GM12878 (cell line): ENCODE measurements at places on chromosomes 13 and 19.

DNA sequence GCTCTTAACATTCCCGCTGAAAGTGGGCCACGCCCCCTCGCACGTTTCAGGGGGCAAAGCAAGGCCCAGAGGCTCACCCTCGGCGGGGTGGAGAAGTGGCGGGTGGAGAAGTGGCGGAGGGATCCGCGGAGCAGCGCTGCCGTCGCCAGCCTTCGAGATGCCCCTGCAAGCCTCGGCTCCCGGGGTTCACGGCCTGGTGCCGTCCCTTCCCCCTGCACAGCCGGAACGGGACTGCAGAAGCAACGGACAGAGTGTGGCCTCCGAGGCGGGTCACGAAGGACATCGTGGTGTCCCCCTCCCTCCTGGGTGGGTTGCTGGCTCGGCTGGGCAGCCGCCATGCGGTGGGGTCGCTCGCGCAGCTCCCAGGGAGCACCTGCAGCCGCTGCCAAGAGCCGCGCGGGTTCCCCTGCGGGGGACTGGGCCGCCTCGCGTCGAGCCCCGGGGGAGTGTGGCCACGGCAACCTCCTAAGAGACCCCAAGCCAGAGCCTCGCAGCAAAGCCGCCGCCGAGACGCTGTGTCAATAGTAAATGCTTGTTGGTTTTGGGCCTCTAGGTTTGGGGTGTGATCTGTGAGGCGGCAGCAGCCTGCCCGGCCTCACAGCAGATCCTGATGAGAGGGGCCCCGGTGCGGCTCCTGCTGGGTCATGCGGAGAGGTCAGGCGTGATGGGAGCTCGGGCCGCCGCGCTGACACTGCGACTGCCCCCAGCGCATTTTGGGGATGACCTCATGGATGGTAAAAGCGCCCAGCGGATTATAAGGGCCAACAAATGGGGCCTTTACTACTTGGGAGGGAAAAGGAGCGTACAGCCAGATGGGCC, 5.5 kb downstream of the TPGS1 start:
- DNase-seq, result no peak

DNA sequence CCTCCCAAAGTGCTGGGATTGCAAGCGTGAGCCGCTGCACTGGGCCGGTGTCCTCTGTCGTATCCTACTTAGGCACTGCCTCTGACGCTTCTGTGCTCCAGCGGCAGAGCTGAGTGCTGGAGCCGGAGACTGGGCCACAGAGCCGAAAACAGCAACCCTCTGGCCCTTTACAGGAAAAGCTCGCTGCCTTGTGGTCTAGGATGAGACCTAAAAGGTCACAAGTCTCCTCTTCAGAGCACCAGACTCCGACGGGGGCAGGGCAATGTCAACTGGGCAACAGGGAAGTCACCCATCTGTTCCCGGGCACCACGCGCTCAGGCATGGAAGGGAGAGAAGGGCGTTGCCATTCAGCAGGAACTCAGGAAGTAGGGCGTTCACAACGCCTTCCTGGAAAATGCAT, 91.7 kb downstream of the GADD45B start:
- DNase-seq, result no peak

GRCh38 chr13:30376426-30377311, 45.6 kb upstream of the UBE2L5 start:
- peak; percentile 49 for DNase-seq

DNA sequence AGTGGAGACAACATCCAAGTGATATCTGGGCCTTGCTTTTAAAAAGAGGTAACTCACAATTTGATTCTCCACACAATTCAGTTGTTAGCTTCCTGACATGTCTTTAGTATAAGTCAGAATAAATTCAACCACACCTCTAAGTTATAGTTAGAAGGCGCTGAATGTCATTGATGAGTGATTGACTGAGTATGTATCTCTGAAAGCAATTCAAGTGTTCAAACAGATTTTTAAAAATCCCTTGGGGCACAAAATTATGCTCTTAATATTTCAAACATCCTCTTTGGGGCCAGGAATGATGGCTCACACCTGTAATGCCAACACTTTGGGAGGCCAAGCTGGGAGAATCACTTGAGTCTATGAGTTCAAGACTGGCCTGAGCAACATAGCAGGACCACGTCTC, 137.0 kb upstream of the PRR20A start:
- DNase-seq, result no peak

DNA sequence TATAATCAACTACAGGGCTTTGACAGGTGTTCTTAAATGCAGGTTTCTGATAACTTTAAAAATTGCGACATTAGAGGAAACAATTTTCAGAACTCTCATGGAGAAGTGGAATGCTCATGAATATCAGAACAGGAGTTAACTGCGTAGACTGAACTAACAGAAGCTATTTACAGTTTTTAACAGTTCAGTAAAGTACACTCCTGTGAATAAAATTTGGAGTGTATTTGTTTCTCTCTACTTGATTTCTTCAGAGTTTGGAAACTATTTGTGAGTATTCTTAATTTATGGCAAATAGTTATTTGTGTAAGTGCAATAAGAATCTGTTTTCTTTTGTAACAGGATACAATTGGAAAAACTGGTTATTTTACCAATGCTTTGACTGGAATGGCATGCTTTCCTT, 114.4 kb downstream of the TNFRSF19 start:
- no peak for DNase-seq

DNA sequence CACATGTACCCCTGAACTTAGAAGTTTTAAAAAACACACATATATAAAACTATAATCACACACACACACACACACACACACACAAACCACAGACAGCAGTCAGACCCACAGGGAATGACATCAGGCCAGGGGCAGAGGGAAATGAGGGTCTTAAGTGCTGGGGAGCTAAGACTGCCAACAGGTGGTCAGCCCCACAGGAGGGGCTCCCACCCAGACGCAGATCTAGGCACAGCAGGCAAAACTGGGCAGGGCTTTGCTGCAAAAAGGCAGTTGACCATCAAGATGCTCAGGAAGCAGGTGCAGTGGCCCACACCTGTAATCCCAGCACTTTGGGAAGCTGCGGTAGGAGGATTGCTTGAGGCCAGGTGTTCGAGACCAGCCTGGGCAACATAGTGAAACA, 121.0 kb upstream of the LSM14A start:
- DNase-seq, result no peak

GRCh38 chr13:50914848-50915247, 5.3 kb downstream of the RNASEH2B start:
- no peak for DNase-seq

DNA sequence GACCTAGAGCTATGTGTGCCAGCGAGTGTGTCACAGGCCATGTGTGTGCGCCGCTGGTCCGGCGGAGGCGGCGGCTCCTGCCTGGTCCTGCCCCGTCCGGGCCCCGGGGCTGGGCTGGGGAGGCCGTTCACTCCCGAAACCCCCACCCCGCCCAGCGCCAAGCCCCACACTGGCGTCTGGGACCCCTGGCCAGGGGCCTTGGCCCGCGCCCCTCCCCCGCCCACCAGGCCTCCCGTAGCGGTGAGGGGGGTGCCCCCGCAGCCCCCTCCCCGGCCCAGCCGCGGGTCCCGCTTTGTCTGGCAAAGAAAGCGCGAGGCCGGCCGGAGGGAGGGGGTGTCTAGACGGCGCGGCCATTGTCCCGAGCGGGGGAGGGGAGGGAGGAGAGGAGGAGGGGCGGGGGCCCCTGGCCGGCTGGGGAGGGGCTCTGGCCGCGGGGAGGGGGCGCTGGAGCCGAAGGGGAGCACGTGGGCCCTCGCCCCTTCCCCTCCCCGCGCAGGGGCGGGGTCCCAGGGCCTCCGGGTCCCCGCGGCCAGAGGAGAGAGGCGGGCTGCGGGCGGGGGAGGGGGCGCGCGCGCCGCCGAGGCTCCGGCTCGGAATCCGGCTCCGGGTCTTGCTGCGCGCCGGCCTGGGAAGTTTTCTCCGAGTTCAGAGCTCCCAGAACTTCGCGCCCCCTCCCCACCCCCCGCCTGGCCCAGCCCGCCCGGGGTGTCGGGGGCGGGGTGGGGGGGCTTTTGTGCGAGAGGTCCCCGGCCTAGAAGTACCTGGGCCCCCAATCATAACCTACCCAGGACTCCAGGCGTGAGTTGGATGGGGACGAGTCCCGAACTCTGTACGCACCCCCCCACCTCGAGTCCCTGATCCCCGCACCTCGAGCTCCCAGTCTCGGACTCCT, 888 bp downstream of the NOTCH3 start:
- DNase-seq, result no peak

- DNase-seq, result no peak
Observed at GRCh38 chr19:29119590-29119989, 93.4 kb downstream of the UQCRFS1 start.

DNA sequence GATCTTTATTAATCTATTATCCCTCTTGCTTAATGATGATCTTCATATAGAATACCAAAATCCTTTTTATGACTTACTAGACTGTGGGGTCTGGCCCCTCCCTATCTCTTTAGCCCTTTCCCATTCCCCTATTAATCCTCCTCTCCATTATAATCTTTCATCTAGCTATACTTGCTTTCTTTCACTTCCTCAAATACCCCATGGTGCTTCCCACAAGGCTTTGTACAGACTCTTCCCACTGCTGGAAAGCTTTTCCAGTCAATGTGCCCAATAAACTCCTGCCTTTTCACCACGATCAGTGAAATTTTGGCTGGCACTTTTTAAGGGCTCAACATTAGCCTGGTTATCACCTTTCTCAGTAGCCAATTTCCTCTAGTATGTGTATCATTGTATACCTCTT, 3.2 kb upstream of the EBPL start:
- no peak for DNase-seq

DNA sequence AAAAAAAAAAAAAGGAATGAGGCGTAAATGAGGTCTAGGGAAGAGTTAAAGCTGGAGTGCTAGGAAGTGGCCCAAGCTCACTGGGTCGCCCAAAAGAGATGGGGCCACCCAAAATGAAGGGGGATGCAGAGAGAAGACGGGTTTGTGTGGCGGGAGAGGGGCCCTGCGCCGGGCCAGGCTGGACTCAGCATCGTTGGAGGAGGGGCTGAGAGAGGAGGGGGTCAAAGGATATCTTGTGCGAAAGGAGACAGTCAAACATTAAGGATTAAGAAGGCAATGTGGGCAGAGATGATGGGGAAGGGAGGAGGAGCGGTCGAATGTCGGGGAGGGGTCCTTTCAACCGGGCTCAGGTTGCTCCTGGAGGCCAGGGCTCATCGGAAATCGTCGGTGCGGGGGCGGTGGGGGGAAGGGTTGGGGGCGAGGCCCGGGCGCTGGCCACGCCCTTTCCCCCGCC, 825 bp upstream of the CARM1 start:
- DNase-seq, result no peak

DNA sequence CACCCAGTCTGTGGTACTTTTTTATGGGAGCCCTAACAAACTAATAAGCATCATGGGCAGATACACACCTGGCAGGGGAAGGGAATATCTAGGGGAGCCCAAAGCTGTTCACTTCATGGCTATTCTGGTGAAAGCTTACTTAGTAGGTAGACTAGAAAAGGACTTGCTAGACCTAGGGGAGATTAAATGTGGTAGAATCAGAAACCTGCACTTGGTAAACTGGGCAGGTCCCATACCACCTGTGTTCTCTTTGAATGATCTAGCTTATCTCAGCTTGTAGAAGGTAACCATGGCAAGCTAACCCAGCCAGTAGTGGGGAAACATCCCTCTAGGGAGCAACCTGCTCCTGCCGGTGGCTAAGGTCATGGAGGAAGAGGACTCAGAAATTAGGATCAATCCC, 113.9 kb upstream of the TMTC4 start:
- no peak for DNase-seq

DNA sequence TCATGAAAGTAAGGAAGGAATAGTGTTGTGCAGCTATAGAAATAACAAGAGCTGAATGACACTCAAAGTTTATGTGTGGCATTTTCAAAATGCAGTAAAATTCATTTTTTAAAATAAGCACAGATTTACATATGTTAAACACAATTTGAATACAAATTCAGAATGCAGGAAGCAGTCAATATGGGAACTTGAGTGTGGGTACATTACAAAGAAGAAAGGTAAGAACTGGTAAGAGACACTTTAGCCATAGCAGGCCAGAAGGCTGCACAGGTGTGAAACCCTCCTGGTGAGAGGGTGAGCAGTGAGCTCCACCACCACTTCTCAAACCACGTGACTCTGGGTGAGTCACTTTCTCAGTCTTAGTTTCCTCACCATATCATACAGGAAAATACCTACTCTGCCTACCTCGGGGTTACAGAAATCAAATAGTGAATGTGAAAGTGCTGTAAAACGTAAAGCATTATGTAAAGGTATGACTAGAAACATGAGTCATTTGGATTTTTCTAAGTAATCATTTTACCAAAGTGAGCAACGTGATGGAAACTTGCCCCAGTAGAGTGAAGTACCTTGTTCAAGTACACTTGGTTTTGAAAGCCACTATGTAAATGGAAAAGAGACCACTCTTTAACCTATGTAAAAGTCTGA, 40.5 kb downstream of the USP12 start:
- DNase-seq, result peak; percentile 99

- no peak for DNase-seq
Observed at GRCh38 chr13:106628936-106629659, 61.2 kb upstream of the ARGLU1 start.

GRCh38 chr19:57935731-57936130, 529 bp upstream of the ZNF418 start:
- no peak for DNase-seq

GRCh38 chr13:28531845-28532387, 37.0 kb upstream of the FLT1 start:
- DNase-seq, result no peak
